ENCODE measurements at places on chromosomes 16 and 17.

GRCh38 chr16:70267516-70267915 lies 15.8 kb upstream of the EXOSC6 start:
- peak; percentile 75 for DNase-seq

- DNase-seq: no peak
These were observed 16.1 kb downstream of the NAGPA start for GRCh38 chr16:5017678-5017969.

DNA sequence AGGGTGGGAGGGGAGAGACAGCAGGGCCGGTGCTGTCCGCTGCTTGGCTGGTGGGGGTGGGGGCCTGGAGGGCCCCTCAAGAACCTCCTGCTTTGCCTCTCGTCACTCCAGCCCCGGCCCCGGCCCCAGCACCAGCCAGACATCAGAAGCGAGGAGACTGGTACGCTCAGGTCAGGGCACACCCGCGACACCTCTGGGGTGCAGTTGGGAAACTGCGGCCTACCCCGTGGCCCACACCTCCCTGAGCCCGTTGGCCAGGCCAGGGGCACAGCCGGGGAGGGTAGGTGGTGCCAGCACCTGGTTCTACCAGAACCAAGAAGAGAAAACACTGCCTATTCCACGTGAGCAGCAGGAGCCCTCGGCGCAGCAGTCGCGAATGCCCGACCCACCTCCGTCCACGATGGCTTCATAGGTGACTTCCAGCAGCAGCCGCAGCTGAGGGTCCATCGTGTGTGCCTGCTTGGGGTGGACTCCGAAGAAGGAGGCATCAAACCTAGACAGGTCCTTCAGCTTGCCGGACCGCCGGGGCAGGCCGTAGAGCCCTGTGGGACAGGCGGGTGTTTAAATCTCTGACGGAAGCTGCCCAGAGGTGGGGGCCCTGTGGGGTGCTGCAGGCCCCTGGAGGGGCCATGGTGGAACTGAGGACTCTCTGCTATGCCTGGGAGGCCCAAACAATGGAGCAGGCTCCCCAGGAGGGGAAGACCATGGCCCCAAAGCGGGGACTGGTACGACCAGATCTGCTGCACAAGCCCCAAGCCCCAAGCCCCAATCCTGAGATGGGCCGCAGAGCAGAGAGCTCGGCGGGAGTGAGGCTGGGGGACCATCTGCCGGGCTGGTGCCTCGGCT lies 2.9 kb downstream of the FASN start:
- DNase-seq: no peak

DNA sequence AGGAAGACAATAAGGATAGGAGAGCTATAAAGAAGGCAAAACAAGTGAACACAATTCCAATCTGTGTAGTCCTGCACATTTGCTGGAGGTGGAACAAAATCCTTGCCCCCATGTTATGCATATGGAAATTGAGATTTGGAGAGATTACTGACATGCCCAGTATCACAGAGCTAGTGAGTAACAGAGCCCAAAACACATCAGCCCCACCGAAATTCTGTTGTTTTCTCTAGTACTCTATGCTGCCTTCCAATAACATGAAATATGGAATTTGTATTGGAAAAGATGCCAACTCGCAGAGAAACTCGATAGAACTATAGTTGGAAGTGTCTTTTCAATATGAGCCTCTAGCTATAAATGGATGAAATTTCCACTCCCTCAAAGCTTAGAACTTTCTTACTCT lies 456.6 kb downstream of the CDH13 start:
- no peak for DNase-seq

GRCh38 chr17:78238823-78239488 lies 7.5 kb downstream of the TMEM235 start:
- DNase-seq: no peak

GRCh38 chr17:45828582-45829133 lies 16.0 kb upstream of the SPPL2C start:
- DNase-seq: no peak

DNA sequence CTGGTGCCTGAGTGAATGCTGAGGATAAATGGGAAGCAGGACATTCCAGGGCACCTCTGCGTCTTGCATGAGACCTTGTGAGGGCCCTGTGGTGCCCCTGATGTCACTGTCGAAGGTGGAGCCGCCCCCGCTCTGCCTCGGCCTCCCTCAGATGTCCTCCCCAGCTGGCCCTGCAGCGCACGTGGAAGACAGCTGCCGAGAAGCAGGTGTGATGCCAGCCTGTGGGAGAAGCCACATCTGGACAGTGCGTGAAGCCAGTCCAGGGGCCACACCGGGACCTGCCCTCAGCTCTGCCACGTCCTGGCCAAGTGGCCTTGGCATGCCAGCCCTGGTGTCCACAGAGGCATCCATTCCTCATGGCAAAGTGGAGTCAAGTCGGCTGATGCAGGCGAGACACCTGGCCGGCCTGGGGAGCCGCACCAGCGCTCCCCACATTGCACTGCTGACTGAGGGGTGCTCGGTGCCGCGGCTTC lies 21.6 kb upstream of the METRNL start:
- no peak for DNase-seq

DNA sequence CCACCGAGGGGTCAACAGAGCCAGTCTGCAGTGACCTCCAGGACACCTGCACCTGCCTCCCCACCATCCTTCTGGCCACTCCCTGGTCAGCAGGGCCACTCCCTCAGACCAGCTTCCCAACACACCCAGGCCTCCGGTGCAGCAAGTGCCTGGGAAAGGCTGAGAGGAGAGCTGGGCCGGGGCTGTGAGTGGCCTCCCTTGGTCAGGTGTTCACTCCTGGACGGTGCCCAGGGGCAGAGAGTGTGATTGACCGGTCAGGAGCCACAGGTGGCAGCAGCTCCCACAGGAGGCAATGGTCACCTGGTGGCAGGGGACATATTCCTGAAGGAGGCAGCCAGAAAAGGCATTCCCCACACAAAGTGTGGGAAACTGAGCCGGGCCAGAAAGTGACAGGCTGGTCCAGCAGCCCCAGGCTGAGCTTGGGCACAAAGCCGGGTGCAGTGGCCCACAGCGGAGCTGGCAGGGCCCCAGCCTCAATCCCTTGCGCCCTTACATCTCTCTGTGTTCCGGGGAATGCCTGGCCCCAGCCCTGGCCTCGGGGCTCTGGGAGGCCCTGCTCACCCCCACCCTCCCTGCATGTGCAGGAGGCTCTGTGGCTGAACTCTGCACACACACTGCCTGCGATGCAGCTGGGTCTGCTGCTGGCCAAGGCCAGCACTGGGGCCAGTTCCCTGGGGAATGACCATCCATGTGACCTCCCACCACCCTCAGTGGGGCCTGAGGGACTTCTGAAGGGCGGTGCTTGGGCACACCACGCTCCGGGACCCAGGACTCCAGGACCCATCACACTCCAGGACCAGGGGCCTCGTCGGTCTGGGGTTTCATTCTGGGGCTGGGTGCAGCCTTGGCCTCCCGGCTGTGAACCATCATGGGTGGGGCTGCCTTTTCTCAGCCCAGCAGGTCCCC lies 1.2 kb upstream of the C17orf99 start:
- no peak for DNase-seq

DNA sequence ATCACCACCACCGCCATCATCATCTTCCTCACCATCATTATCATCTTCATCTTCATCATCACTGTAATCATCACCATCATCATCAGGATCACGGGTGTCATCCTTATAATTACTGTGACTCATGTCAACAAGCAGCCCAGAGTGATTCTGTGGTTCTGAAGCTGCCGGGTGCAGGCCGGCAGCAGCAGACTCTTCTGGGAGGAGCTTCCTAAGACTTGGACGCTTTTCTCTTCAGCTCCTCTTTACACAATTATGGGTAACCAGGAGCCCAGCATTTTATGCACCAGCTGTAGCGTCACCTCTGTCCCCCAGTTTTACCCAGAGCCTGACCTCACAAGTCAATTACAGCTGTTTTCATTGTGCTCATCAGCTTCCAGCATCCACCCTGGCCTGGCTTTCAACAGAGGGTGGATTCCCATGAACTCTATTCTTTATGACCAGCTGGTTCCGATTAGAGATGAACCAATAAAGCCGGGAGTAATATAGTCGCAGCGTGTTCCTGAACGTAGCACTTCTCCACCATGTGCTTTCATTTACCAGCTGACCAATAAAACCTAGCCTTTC lies 275.8 kb downstream of the FOXL1 start:
- peak; percentile 39 for DNase-seq

DNA sequence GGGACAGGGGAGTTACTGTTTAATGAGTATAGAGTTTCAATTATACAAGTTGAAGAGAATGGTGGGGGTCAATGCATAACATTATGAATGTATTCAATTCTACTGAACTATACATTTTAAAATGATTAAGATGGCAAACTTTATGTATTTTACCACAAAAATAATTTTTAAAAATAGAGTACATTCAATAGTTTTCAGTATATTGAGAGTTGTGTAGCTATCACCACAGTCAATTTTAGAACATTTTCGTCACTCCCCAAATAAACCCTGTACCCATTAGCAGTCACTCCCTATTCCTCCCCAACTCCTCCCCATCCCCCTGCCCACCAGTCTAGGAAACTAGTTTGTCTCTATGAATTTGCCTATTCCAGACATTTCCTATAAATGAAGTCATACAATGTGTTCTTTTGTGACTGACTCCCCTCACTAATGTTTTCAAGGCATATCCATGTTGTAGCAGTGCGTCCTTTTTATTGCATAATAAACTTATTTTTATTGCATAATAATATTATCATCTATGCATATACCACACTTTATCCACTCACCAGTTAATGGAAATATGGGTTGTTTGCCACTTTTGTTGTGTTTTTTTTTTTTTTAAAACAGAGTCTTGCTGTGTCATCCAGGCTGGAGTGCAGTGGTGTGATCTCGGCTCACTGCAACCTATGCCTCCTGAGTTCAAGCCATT lies 52.5 kb upstream of the ERN1 start:
- no peak for DNase-seq

DNA sequence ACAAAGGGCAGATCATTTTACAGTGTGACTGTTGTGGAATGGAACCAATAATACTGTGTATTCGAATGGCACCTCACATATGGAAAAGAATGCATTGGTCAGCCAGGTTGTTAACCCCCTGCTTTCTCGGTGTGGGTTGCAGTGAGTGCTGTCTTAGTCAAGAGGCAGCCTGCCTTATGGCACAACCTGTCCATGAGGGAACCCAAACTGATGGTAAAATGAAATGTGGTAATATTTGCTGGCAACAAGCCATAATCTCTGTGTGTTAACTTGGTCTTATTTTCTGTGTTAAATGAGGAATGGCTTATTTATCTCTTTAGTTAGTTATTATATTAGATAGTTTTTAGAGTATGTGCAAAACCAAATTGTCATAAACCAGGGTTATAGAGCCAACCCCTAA lies 81.6 kb downstream of the TMC6 start:
- no peak for DNase-seq

DNA sequence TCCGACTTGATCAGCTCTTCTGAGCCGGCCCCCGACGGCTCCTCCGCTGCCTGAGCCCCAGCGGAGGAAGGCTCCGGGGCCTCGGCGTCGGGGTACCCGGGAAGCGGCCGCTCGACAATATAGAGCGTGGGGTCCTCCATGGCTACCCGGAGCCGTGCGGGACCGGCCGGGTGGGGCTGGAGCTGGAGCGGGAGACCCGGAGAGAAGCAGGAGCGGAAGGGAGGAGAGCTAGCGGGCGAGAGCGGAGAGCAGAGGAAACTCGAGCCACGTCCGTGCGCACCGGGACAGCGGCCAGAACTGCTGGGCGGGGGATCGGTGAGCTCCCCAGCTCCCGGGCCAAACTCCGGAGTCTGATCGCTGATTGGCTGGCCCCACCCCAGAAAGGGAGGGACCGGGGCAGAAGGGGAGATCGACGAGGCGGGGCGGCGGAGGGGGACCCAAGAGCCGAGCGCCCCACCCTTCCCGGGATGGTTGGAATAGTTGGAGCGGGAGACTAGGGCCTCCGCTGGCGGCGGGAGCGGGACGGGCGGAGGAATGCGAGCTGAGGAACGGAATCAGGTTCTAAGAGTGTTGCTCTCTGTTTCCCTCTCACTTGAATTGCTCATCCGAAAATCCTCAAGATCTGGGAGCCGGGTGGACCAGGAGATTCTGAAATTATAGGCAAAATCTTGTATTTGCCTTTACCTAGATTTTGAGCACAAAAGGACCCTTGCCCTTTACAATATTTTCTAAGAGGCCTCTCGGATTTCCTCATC lies at the start of gene CAVIN1:
Gene CAVIN1 (minus strand): TSS at position 299 of the 755 bp plus-strand sequence. CDS start 159 bp downstream, at position 140.
- DNase-seq: peak; percentile 87

GRCh38 chr17:79871131-79871530 lies 31.9 kb upstream of the CBX4 start:
- DNase-seq: no peak

DNA sequence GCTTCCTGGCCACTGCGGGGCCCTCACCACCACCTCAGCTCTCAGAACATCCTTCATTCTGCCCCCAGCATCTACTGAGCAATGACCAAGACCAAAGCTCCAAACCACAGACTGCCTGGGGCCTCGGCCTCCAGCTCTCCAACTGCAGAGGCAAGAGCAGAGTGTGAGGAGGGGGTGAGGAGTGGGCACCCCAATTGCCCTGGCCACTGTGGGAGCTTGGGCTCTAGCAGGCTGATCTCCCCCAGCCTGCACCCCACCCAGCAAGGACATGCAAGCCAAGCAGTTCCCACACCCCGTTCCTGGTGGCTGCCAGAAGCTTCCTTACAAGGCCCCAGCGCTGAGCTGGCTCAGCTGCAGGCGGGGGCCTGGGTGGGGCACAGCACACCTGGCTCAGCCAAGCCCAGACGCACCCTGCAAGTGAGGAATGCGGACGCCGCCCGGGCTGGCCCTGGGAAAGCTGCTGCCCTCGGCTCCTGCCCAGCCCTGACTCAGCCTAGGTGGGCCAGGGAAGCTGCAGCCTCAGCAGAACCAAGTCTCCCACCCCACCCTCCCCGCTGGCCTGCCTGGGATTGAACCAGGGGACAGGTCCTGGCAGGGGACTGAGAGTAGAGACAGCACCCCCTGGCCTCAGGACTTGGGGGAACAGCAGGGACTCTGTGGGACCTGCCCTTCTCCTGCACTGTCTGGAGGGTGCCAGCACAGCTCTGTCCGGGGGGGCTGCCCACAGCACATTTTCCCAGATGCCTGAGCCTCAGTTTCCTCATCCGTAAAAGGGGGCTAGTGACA lies 29.7 kb upstream of the KRT17 start:
- no peak for DNase-seq

- no peak for DNase-seq
These were observed 70.6 kb downstream of the KATNIP start for GRCh38 chr16:27620541-27620940.

DNA sequence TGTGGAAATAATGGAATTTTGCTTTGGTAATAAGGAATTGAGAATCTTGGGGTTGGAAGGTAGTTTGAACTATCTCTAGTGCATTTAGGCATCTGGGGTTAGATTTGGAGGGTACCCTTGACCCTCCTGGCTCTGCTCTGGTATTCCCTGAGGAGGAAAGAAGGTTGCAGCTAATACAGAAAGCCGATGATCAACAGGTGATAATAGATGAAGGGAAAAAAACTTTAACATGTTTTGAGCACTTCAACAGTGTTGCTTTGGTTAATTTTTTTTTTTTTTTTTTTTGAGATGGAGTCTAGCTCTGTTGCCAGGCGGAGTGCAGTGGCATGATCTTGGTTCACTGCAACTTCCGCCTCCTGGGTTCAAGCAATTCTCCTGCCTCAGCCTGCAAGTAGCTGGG lies 4.8 kb downstream of the KAT7 start:
- DNase-seq: no peak

DNA sequence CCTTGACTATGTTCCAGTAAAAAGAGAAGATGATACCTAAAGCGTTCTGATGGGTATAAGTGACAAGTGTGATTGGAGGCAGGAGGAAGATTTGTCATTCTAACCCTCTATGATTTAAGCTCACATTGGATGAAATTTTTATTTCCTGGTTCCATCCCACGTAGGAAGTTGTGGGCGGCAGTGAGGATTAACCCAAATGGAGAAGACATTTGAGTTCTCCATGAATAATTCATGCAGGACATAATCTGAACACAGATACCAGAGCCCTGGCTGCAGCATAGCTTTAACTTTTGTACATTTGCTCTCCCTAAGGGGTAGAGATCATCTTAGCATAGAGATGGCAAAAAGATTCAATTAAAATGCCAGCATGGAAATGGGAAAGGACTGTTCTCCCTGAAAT lies 146.3 kb downstream of the SLC39A11 start:
- peak; percentile 96 for DNase-seq
